ENCODE measurements at places on chromosomes 11 and 22.

- no peak for ATAC-seq
These were observed 146.6 kb downstream of the CSNK2A3 start for GRCh38 chr11:11206484-11206883.

GRCh38 chr11:104898685-104899013, 389 bp upstream of the CASP12 start:
- no peak for ATAC-seq

DNA sequence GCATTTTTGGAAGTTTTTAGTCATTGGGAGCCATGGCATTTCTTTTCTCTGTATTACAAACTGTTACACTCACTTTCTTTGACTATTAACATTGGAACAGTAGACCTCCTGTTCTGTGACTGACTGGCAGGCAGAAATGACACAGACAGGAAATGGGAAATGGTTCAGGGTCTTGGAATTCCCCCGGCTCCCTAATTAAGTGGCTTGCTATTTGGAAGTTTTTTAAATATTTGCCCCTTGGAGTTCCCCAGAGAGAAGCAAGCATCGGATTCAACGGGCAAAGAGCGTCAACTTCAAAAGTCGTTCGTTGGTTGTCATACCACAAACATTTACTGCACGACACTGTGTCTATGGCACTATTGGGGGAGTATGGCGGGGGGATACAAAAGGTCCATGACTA, 1.1 kb upstream of the BIRC2 start:
- ATAC-seq, result peak; percentile 7

GRCh38 chr22:43747058-43747457, 65.0 kb downstream of the EFCAB6 start:
- no peak for ATAC-seq

DNA sequence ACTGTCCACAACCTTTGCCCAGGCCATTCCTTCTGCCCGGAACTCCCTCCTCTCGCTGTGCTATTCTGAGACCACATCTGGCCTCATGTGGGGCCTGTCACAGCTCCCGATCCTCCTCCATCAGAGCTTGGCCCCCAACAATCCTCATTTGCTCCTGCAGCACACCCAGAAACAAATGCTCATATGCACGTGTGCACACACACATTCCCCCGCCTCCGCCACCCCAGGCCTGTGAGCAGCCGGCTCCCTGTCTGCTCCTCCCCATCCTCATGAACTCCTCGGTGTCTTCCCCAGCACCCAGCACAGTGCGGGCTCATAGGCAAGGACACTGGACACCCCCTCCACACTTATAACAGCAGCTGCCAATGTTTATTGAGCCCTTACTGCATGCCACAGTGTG, 29.7 kb upstream of the PICK1 start:
- no peak for ATAC-seq

DNA sequence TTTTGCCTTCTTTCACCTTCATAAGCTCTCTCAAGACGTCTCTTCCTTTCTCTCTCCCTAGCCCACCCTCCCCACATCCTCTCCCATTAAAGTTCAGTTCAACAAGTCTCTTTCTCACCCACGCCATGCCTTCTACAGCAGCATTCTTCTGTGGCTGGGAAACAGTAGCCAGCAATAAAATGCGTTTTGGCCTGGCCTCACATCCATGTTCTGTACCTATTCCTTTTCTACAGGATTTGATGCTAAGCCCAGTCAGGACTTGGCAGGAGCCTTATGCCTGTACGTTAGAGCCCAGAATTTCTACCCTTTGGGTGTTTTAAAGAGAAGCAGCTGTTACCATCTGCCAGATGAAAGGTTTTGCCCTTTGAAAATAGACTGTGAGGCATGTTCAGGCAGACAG, 7.1 kb upstream of the CD44 start:
- no peak for ATAC-seq

- no peak for ATAC-seq
These were observed 160.4 kb downstream of the TEAD1 start for GRCh38 chr11:12834630-12835029.

DNA sequence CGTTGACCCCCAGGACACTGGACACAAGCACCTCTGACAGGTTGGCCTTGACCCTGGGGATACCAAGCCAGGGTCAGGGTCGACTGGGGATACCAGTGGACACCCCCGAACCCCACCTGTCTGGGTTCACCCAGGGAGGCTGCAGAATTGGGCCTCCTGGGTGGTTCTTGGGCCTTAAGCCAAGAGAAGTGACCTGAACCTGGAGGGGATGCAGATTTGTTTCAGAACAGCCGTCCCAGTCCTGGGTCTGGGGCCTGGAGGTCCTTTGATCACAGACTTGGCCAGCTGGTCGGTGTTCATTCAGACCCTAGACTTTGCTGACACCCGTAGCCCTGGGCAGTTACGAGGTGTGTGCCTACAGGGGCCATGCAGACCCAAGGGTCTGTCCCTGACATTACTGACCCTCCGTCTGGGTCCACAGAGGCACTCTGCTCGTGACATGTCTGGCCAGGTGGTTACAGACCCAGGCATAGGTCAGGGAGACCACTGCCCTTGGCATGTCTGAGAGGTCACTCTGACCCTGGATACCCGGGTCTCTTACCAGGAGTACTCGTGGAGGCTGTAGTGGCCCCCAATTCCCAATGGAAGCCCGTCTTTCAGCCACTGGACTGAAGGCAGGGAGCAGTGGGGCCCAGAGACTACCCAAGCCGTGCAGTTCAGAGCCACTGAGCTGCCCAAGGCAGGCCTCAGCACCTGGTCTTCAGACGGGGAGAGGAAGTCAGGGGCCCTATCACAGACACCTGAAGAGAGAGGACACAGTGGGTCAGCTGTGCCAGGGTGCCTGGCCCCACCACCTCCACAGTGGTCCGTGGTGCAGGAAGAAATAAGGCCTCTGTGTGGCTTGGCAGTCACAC, 6.4 kb downstream of the SIGIRR start:
- no peak for ATAC-seq

- no peak for ATAC-seq
These were observed 464.0 kb downstream of the BRD1 start for GRCh38 chr22:49363526-49364230.
